ENCODE measurements at places on chromosomes 13 and 19.

DNA sequence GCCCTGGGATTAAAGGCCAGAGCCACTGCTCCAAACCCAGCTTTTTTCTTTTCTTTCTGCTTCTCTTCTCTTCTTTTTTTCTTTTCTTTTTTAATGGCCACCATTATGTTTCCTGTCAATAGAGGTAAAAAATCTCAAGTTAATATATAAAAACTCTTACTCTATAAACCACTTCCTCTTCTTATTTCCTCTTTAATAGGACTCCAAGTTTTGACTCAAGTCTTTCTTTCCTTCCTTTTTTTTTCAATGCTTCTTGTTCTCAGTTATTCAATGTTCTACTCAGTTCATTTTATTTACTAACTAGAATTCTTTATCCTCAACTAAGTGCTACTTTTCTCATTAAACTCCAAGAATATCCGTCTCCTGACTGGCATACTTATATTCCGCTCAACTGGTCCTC is 27.1 kb upstream of the MYCBP2 start:
- no peak for DNase-seq

GRCh38 chr13:30241532-30241931 is 65.8 kb downstream of the KATNAL1 start:
- no peak for DNase-seq

DNA sequence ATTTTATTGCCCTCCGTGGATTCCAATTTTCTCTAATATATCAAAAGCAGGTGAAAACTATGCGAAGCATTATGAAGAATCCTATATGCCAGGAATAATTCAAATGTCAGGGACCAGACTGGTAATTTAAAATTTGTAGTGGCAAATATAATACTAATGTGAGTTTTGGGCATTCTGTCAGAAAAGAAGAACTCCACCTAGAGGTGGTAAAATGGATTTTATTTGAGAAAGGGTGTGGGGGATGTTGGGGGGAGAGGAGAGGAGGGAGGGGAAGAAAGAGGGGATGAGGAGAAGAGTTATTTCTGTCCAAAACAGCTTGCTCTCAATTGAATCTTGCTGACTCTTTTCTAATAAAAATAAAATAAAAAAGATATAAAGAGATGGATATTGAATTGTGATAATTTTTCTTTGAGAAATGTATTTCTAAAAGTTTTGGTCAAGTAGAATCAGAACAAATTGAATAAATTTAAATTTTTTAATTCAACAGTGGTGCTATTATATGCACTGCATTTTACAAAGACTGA is 929.3 kb upstream of the SLITRK5 start:
- no peak for DNase-seq

- DNase-seq, result no peak
These were observed 405.2 kb upstream of the PRR20A start for GRCh38 chr13:56735537-56735942.

- peak; percentile 82 for DNase-seq
These were observed 484 bp downstream of the IL11 start for GRCh38 chr19:55369653-55370304.

GRCh38 chr13:111142472-111142871 is 27.4 kb downstream of the ARHGEF7 start:
- DNase-seq, result no peak

Data from NCI-H226 (cell line).